ENCODE measurements at places on chromosomes 2 and 18.

DNA sequence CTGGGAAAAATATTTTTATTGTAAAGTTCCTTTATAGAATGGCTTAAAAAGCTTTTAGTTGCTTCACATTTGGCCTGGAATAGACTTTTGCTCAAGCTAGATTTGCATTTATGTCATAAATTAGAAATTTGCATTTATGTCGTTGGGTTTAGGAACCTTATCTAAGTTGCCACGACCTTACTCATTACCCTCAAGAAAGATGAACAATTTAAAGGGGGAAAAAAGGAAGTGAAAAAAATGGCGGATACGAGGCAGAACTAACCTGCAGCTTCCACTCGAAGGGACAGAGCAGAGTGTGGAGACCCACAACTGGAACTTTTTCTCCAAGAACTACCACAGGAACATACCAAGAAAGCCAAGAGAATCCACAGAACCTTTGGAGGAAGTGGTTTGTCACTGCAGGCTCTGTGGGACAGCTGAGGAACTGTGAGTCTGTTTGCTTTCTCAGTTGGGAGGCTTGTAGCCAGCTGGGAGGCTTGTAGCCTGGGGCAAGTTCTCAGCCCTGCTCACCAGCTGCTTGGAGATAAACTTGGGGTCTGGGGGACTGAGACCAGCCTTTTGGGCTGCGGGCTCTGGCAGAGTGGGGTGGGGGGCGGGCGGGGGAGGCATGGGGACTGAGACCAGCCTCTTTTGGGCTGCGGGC lies 349.9 kb upstream of the MEIS1 start:
- DNase-seq = no peak

DNA sequence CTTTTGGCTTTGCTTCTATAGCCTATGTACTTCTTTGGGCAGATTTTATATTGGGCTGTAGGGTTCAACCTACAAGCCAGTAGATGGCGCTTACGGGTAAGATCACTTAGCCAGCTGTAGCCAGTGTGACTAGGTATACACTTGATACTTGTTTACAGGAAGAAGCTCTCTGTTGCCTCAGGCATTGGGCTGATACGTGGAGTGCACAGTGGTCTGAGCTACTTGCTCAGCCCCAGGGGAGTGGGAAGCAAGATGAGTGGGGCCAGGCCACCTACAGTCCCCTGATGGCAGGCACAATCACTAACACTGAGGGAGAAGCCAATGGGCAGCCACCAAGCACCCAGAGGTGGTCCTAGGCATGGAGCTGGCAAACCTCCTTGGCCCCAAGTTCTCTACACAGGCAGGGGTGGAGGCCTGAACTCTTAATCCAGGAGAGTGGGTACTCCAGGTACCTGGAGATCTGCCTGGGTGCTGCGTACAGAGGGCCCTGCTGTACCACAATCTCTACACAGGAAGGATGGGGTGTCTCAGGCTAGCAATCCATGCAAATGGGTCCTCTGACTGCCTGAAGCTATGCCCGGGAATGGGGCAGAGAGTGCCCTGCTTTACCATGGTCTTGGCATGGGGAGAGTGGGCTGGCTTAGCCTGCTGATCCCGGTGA lies 122.2 kb downstream of the NCOA1 start:
- DNase-seq = no peak

DNA sequence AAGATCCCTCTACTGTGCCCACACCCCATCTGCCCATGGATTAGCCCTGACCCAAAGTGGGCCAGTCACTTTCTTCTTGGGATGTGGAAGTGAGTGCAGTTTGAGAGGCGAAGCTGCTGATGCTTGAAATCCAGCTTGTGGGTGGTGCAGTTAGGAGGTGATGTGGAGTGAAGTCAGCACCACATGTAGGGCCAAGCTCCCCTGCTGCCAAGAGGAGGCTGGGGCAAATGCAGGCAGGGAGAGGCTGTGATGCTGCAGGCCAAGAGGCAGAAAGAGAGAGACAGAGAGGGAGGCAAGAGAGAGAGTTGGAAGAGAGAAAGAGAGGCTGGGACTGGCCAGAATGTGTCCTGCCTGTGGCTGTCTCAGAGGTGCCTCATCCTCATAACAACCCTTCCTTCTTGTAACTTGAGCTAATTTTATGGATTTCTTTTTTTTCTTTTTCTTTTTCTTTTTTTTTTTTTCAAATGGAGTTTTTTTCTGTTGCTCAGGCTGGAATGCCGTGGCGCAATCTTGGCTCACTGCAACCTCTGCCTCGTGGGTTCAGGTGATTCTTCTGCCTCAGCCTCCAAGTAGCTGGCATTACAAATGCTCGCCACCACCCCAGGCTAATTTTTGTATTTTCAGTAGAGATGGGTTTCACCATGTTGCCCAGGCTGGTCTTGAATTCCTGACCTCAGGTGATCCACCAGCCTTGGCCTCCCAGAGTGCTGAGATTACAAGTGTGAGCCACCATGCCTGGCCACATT lies 35.3 kb upstream of the CAB39 start:
- DNase-seq = peak; percentile 66

- no peak for DNase-seq
Observed at GRCh38 chr2:73852020-73852419, 23.3 kb downstream of the STAMBP start.

DNA sequence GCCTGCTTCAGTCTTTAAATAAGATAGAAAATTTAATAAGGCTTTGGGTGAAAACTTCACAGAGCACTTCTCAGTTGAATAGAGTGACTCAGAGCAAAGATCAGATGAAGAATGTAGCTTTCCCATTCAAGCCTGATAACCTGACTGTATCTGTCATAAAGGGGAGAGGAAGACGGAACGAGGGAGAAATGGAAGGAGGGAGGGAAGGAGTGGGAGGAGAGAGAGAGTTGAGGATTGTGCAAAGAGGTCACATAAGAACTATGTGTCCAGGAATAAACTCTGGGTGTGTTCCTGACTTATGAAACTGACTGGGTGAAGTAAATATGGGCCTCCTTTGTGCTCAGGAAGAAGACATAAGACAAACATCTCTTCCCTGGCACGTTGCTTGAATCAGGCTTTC lies 385.5 kb downstream of the LPIN1 start:
- DNase-seq = no peak

DNA sequence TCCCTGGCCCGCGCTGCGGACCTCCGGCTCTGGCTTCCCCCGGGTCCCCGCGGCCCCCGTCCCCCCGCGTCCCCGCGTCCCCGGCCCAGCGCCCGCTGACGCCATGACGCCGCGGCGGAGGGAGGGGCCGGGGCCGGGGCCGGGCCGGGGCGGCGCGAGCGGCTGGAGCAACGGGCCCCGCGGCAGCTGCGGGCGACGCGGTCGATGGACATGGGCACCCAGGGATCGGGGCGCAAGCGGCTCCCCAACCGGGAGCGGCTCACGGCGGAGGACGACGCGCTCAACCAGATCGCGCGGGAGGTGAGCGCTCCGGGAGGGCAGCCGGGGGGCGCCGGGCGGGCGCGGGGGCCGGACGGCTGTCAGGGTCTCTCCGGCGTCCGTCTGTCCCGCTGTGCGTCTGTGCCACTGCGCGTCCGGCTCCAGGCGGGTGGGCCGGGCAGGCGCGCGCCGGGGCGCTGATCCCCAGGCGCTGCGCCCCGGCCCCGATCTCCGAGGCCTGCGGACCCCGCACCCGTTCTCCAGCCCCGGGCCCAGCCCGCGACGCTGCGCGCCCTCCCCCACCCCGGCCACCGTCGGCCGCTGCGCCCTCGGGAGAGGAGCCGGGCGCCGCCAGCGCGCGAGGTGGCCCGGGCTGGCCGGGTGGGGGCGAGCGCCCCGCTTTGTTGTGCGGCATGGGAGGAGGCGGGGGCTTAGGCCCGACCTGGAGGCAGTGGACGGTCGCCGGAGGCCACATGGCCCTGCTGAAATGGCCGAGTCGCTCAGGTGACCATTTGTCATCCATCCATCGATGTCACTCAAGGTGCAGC lies at the start of gene LRRFIP1:
Gene LRRFIP1, plus strand, starts transcription at position 147 of the 806 bp plus-strand sequence. Its CDS starts 58 bp downstream, at position 205.
- no peak for DNase-seq

DNA sequence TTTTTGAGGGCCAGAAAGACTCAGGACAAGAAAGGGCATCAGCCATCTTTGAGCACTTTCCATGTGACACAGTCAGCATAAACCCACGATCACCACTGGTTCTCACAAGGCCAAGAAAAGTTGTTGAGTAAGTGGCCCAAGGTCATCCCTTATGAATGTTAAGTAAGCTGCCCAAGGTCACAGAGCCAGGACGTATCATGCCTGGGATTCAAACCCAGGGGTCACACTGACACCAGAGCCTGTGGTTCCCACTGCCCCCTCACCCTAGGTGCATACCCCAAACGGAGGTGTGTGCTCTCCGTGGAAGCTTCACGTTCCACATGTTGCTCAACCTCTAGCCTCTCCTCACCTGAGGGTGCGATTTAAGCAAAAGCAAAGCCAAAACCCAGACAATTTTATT lies 2.3 kb upstream of the CTIF start:
- DNase-seq = peak; percentile 33

DNA sequence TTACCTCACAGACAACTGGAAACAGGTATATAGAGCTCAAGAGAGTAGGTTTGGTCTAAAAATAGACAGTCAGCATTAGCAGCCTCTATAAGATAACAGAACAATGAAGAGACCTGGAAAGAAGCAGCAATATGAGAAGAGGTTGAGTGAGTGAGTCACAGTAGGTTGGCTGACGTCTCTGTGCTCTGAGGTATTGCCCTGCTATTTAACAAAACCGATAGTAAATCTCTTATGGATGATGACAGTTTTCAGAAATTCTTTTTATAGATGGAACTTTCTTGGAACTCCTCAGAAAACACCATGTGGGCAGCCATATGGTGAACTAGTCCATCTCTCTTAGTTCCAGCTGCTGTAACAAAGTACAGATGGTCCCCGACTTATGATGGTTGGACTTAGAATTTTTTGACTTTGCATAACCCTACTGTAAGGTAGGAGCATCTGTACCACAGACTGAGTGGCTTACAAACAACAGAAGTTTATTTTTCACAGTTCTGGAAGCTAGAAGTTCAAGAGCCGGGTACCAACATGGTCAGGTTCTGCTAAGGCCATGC lies 123.5 kb downstream of the MBD2 start:
- DNase-seq = no peak

DNA sequence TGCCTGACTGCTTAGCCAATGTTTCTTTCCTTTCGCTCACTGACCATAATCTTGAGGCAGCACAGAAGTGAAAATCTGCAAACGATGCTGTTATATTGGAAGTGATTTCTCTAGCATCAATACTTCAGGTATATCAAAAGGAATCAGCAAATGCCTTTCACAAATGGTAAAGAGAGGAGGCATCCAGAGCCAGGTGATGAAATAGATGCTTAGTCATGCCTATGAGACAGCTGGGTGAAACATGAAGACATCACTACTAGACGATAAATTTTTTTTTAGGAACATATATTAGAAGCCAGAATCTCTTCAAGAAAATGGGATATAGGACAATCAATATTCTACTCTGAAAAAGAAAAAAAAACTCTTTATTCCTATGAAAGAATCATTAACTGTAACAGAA lies 249.2 kb upstream of the SLC39A10 start:
- DNase-seq = no peak

DNA sequence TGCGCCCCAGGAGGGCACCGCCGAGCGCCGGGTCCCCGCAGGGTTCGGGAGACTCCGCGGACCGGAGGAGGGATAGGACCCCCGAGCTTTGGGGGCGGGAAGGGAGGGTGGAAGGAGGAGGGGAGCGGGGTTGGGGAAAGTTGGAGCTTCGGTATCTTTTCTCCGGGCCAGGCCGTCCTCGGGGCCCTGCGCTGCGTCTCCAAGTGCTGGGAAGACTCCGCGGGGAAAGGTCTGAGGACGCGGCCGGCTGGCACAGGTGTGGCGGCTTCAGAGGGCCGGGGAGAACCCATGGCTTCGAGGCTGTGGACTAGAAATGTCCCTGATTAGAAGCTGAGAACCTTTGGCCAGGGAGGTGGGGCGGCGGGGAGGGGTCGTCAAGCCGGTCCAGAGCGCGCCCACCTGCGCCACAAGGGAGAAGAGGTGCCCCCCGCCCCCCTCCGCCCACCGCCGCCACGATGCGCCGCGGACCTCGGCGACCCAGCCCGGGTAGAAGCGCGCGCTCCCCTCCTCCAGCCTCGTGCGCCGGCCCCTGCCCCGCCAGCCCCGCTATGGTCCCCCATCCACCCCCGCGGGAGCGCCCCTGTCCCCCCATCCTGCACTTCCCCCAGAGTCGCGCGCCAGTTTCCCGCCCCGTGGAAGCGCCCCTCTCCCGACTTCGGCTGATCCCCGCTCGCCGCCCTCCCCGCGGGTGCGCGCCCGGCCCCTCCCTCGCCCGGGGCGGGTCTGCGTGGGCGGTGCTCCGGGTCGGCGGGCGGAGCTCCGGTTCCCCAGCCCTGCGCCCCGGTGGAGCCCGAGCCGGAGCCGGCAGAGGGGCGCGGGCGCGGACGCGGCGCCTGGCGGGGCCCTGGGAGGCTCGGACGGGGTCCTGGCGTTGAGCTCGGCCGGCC lies at the start of gene SNTG2:
Gene SNTG2, plus strand, starts transcription at position 770 of the 887 bp plus-strand sequence. CDS start 148 bp downstream, outside the sequence.
- DNase-seq = no peak

DNA sequence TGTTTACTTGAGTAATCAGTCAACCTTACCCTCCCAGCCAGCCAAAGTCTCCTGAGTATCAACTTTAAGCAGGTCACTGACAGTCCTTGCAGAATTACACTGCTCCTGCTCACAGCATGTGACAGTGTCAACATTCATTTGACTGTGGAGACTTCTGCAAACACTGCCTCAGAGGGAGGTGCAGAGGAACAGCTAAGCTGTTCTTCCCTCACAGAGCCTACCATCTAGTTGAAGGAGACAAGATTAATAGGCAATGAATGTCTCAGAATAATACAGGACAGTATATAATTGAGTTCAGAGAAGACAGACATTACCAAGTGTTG lies 11.9 kb downstream of the SLC14A2 start:
- no peak for DNase-seq

DNA sequence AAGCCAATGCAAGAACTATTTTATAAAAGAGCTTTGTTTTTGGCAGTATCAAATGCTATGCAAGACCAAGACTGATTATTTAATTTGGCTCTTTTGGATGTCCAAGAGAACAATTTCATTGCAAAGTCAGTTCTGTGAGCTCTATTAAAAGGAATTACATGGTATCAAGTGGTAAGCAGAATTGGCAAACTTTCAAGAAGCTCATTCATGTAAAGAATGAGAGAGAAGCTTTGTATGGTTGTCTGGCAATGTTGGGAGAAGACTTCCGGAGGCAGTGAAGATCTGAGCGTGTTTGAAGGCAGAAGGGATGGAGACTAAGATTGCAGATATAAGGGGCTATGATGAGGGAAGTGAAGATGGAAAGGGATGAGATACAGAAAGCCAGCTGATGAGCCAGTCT lies 49.6 kb downstream of the CPS1 start:
- DNase-seq = no peak

DNA sequence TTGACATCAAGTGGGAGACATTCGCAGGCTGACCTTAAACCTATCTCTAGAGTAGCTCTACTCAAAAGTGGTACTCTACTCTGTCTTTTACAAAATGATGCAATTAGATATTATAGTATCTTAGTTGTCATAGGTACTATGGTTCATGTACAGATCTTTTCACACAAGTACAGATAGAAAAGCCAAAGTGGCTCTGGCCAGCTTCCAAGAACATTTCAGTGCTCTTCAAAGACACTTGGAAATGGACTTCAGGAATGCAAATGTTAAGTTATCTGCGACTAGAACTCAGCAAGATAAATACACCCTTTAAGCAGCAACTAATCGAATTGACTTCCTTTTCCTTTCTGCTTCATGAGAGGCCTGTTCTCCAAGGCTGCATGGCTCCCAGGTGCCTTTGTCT lies 718.7 kb upstream of the FAM98A start:
- no peak for DNase-seq
